ENCODE measurements at places on chromosomes 3 and 15.

DNA sequence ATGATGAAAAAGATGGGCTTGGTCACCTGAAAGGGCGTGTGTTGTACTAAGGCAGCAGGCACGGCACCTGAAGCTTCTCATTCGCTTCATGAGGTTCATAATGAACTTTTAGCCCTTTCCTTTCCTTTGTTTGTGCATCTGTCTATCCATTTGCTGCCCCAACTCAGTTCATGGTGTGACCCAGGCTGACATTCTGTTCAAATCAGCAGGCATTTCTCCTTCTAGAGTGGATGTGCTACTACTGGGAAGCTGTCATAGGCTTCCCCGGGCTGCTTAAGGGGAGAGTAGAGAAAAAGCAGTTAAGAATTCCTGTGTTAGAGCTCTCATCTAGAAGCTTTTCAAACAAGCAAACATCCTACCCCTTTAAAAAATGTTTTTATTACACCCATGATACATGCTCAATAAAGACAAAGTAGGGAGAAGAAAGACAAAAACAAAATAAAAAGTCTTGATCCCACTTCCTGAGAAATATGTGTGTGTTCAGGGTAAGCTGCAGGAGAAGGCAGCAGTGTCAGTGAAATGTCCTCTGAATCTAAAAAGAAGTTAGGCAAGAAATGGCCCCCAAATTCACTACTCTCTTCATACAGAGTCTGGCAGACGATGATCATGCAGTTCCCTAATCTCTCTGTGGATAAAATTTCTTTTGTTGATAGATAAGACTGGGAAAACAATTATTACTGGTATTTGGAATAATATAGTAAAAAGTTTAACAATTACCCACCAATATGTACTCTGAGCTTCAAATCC, 136.9 kb upstream of the PFN2 start:
- DNase-seq = no peak

DNA sequence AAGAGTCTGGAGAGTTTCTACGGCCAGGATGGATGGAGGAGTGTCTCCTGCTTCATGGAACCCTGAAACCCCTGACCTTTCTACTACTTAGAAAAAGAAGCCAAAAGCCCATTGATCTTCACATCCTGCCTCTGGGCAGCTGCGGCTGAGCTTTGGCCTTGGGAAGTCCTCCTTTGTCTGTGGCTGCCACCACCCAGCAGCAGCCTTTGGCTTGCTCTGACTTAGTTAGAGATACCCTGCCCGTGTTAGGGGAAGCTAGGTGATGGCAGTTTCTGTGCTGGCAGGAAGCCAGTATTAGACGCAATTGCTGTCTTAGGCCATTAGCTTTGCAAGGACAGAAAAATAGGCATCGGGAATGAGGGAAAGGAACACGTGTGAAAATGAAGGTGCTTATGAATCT, 18.8 kb downstream of the APH1B start:
- no peak for DNase-seq

- no peak for DNase-seq
These were observed 101.8 kb upstream of the AADACL2 start for GRCh38 chr3:151631946-151632345.

DNA sequence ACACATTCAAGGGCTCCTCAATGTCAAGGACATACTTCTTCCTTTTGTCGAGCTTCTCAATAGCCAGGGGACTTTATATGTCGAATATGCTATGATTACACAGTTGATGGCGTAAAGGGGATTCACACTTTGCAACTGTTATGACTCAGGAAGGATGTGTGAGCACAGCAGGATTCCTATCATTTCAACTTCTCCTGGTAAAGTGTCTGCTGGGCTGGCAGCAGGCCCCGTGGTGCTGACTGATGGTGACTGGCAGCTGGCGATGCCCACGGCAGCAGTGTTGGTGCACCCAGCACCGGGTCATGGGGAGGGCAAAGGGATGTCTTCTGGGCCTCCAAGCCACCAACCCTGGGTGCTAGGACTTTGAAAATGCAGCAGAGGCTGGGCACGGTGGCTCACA, 44.8 kb upstream of the GNB5 start:
- no peak for DNase-seq

DNA sequence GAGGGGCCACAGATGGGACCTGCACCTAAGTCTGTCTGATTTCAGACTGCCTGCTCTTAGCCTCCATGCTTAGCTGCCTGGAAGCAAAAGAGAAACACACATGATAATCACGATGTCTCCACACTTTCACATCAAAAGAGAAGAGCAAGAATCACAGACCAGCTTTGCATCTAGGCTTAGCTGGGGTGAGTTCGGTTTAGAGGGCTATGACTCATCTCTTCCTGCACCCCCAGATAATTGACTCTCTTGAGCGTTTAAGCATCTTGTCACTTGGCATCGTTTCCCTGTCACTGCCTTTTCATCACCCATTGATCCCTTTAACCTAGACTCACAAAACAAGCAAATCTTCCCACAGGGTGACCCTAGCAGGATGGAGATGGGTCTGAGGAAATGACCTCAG, 124.0 kb downstream of the NTRK3 start:
- no peak for DNase-seq
